Stimulated activated CD4-positive, alpha-beta T cell treated with anti-CD3 and anti-CD28 coated beads, Interleukin-12 subunit alpha, Interleukin-12 subunit beta, amount 100 ng/mL, for 48 hours (primary cell): ENCODE measurements at places on chromosomes 5 and 9.
A peak's percentile ranks its signal among the peaks of the same experiment; 100 is the strongest.

GRCh38 chr5:167642779-167643517, 648.5 kb upstream of the WWC1 start:
- DNase-seq = no peak

GRCh38 chr9:69089082-69089481, 53.5 kb downstream of the FXN start:
- no peak for DNase-seq

DNA sequence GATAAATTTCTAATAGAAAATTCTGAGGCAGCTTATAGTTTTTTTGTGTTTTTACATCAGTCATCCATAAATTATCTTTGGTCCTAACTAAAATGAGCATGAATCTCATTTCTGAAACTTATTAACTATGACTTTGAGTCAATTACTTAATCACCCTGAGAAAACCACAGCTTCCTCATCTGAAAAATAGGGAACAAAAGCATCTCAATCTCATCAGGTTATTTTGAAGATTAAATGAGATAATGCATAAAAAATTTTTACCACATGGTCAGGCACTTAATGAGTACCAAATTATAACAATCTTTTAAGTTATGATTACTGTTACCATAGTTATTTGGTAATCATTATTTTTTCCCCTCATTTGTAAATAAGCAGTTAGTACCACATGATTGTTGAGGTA, 279.1 kb downstream of the MAST4 start:
- no peak for DNase-seq

DNA sequence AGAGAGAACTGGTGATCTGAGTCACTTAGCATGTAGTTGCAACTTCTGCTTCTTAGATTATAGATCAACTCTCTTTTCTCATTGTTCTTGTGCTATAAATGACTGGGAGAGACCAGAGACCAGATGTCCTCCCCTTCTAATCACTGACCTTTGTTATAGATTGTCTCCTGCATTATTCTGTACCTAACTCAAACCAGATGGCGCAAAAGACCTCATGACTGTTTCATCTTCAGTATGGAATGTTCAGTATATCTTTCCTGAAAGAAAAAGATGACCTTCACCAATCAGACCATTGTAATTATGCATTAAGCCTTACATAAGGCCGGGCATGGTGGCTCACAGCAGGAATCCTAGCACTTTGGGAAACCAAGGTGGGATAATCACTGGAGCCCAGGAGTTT, 30.5 kb upstream of the ADAM19 start:
- DNase-seq = no peak

- no peak for DNase-seq
Measured at GRCh38 chr9:12065050-12065449, 628.1 kb upstream of the TYRP1 start.

DNA sequence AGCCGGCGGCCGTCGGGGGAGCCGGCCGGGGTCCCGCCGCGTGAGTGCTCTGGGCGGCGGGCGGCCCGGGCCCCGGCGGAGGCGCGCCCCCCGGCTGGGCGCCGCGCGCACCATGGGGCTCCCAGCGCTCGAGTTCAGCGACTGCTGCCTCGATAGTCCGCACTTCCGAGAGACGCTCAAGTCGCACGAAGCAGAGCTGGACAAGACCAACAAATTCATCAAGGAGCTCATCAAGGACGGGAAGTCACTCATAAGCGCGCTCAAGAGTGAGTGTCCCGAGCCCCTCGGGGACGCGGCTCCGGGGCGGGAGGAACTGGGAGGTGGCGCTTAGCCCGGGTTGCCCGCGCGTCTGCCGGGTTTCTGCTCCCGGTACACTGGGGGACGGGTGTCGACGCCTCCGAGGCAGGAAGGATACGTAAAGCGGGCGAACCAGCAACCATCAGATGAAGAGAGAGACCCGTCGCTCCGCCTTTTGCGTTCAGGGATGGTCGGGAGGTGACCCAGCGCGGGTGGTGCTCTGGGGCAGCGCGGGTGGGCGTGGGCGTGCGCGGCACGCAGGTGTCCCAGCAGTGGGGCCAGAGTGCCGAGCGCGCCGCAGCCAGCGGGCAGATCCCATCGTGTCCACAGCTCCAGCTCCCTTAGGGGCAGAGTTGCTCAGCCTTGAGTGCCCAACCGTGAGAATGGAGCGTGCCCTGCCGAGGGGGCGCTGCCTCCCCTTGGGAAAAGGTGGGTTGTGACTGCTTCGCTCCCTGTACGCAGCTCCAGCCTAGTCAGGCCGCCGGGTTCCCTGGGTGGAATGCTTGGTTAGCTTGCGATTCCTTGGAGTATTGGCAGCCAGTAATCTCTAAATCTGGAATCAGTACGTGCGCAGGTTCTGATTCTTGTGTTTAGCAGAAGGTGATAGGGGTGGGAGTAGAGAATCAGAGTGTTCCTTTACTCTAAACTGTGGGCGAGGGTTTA, 753 bp downstream of the ARHGAP26 start:
- DNase-seq = peak; percentile 45

DNA sequence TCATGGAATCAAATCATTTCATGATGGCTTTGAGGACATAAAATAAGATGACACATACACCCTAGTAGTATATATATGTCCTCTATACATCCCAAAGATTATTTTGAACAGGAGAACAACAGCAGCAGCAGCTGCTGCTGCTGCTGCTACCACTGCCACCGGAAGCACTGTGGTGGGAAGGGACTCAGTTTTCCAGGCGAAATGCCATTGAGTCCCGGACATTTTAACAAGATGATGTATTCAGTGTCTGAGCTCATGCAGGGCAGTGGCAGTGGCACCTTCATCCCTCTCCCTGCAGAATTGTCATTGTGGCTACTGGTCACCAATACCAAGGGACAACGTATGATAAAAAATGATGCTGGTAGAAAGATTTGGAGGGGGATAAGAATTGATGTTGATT, 151.3 kb downstream of the CHSY3 start:
- DNase-seq = no peak

- no peak for DNase-seq
Measured at GRCh38 chr5:109844148-109844547, 154.4 kb downstream of the MAN2A1 start.

DNA sequence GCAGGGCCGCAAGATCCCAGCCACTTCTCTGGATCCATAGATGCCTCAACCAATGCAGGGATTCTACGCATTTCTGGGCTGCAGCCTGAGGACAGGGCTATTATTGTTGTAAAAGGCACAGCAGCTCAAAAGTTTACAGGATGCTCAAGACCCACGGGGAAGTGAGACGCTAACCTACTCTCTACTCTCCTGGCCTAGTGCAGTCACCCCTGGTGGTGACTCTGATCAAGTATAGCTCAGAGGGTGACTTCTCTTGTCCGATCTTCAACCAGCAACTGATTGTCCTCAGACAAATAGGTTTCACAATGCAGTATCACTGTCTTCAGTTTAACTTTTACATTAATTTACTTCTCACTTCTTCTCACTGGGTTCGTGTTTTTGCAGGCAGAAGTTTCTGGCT, 34.3 kb upstream of the ZNF354B start:
- DNase-seq = no peak

DNA sequence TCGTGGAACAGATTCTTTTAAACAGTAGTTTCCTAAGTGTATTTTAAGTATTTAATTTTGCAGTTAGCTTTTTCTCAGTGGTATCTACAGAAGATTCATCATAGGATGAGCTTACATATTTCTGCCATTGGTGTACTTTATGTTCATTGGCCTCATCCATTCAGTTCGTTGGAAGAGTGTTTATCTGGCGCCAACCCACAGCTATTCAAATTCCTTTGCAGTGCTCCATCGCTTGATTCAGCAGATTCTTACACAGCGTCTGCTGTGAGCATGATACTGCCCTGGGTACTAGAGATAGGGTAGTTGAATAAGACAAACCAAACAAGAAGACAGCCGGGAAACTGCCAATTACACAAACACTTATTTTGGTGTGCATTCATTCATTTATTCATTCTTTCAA, 55.1 kb downstream of the NUP214 start:
- DNase-seq = no peak

DNA sequence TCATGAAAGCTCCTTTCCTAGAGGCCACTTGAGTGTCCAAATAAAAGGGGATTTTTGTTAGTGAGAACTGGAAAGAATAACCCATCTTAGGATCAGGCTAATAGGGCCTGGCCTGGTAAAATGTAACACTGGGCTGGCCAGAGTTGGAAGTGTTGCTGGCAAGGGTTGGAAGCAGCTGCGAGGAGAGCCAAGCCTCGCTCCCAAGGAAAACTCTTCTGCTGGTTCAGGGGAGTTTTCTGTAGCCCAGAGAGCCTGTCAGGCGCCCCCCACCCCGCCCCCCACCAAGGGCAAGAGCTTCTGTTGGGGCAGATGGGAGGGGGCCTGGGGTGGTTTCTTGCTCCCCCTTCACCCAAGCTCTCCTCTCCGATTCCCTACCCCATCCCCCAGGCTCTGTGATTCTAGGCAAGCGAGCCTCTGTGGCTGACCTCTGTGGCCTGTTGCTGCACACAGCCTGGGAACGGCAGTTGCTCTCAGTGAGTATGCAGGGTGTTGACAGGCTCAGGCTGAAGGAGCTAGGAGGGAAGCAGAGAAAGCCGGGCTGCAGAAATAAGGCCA, 547.8 kb downstream of the CCDC171 start:
- DNase-seq = no peak

DNA sequence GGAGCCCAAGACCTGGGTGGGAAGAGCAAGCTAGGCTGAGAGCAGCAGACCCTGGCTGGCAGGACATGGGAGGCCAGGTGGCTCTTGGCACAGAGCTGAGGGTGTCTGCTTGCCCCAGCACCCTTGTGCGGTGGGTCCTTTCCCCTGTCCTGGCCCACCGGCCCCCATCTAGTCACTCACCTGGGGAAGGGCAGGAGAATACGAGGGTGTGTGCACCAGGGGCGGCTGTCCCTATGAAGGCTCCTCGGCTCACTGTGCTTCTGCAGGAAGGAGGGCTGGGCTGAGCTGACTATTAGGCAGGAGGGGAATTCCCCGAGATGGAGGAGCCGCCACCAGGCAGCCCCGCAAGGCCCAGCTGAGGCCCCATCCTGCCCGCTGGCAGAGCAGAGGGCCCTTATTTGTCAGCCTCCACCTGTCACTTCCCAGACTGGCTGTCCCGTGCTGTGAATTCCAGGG, 6.1 kb upstream of the TNIP1 start:
- no peak for DNase-seq

GRCh38 chr5:139523635-139524445, 37.3 kb upstream of the UBE2D2 start:
- no peak for DNase-seq

DNA sequence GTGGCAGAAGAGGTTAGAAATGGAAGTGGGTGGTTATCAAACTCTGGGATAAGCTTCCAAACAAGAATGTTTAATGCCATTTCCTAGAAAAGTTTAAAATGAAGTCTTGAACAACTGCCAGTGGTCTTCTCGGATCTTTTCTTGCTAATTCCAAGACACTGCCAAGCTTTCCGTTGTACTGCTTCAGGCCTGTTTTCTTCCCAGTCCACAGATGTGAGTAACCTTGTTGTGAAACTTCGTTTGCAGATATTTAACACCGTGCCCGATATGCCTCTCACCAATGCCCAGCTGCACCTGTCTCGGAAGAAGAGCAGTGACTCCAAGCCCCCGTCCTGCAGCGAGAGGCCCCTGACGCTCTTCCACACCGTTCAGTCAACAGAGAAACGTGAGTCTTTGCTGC, 269.8 kb downstream of the NR3C1 start:
- DNase-seq = no peak

GRCh38 chr5:68456756-68457217, 241.2 kb downstream of the PIK3R1 start:
- no peak for DNase-seq

GRCh38 chr5:102901424-102902134, 146.5 kb downstream of the PAM start:
- no peak for DNase-seq

- DNase-seq = no peak
Measured at GRCh38 chr9:117757561-117758190, 53.5 kb downstream of the TLR4 start.

GRCh38 chr9:72540348-72540873, 19.0 kb downstream of the TMC1 start:
- DNase-seq = no peak

GRCh38 chr9:77714077-77714549, 66.0 kb upstream of the GNA14 start:
- DNase-seq = no peak

- DNase-seq = no peak
Measured at GRCh38 chr5:111859031-111859430, 102.0 kb upstream of the NREP start.

DNA sequence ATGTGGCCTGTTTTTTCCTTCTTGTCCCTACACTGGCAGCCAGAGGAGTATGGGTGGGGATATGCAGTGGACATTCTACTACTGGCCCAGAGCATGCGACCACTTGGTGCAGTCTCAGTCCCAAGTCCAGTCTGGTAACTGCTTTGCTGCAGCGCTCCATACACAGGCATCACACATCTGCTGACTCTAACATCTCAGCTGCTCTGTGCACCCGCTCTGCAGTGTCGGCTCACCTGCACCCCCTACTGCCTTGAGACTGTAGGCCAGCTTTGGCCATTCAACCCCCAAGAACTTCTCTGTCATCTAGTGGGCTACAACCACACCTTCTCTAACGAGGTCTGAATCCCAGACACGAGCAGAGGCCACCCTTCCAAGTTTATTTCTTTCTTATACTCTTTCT, 46.4 kb upstream of the SLCO6A1 start:
- no peak for DNase-seq

- DNase-seq = peak; percentile 12
Measured at GRCh38 chr5:137735555-137736284, at the start of gene KLHL3. KLHL3 (minus strand) TSS chr5:137736089; CDS start chr5:137735646, 443 bp downstream.

DNA sequence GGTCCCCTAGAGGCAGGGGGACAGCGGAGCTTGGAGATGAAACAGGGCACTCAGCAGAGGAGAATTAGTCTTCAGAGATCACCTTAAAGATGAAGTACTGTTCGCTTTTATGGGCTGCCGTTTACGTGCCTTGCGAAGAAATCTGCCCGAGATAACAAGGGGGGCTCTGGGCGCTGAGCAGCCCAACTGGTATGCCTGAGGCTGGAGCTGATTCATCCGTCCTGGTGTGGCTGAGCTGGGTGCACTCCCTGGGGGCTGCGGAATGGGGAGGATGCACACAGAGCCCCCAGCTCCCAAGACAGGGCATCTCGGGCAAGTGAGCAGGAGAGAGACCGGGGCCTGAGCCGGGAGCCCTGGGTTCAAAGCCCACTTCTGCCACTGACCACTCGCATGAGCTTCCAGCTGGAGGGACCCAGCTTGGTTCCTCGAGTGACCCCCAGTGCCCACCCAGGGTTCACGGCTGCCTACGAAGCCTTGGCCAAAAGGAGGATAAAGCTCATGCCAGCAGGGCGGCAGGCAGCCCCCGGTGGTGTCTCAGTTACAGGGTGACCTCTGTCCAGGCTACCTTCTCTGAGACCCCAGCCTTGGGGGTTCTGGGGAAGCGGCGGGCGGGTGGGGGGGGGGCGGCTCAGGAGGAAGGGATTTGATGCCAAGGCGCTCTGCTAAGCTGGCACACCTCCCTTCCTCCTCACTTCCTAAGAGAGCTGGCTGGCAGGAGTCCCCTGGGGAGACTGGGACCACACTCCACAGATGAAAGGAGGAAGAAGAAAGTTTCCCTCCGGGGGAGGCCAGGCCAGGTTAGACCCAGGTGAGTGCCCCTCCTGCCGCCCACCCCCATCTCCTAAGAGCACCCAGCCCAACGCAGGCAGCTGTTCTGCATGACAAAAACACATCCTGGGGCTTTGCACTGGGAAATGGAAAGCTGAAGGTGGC, 5.7 kb downstream of the FIBCD1 start:
- no peak for DNase-seq

- DNase-seq = no peak
Measured at GRCh38 chr9:86039991-86040860, 59.1 kb downstream of the GOLM1 start.
